Amniotic stem cell (primary cell): ENCODE measurements at places on chromosomes 13 and 19.
A peak's percentile ranks its signal among the peaks of the same experiment; 100 is the strongest.

- DNase-seq = no peak
Measured at GRCh38 chr19:31326329-31327028, 22.8 kb downstream of the TSHZ3 start.

DNA sequence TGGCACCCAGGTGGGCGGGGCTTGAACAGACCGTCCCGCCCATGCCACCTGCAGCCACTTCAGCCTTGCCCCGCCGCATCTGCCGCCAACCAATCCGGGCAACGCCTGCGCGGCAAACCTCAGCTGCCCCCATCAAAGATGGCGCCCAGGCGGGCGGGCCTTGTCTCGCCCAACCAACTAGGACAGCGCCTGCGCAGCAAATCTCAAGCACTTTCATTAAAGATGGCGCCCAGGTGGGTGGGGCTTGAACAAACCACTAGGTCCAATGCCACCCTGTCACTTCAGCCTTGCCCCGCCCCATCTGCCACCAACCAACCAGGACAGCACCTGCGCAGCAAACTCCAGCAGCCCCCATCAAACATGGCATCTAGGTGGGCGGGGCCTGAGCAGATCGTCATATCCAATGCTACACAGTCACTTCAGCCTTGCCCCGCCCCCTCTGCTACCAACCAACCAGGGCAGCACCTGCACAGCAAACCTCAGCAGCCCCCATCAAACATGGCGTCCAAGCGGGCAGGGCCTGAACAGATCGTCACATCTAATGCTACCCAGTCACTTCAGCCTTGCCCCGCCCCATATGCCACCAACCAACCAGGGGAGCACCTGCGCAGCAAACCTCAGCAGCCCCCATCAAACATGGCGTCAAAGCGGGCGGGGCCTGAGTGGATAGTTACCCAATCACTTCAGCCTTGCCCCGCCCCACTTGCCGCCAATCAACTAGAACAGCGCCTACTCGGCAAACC is 1.4 kb downstream of the PEG3 start:
- DNase-seq = no peak

DNA sequence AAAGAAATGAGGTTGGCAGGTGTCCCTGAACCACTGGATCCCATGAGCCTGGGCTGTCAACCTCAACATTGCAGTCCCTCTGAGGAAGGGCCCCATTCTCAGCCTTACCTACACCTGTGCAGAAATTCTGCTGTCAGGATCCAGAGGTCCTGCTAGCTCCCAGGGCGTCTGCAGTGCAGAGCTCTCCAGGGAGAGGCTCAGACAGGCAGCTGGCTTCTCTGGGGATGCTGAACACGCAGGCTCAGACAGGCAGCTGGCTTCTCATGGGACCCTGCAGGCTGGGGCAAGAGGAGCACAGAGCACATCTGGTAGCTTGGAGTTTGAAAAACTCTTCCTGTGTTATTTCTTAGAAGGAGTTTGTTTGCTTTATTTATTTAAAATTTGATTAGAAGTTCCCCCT is 50.9 kb downstream of the TMEM255B start:
- no peak for DNase-seq

GRCh38 chr19:17673937-17674799 is 14.0 kb downstream of the UNC13A start:
- DNase-seq = no peak

DNA sequence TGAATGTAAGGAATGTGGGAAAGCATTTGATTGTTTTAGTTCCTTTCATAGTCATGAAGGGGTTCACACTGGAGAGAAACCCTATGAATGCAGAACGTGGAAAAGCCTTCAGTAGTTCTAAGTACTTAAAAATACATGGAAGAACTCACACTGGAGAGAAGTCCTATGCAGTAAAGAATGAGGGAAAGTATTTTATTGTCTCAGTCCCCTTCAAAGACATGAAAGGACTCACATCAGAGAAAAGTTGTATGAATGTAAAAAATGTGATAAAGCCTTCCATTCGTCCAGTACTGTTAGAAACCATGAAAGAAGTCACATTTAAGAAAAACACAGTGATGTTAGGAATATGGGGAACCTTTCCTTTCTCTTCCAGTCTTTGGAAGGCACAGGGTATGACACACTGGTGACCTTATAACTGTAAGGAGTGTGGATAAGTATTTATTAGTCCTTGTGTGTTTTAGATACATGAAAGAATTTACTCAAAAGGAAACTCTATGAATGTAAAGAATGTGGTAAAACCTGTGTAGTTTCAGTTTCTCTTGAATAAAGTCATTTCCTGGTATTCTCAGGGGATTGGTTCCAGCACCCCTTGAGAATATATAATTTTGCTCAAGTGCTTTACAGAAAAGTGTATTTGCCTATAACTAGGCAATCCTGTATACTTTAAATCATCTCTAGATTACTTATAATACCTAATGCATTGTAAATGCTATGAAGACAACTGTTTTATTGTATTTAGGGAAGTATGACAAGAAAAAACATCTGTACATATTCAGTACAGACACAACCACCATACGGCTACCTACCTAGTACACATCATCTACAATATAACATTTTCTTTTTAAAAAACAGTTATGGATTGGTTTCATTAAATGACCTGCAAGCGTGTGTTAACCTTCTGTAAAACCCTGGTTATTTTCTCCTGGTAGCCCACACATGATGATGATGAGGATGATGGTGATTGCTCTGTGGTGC is 52.8 kb downstream of the ZNF823 start:
- DNase-seq = no peak

- DNase-seq = no peak
Measured at GRCh38 chr13:37349916-37350315, 244.5 kb upstream of the CSNK1A1L start.

DNA sequence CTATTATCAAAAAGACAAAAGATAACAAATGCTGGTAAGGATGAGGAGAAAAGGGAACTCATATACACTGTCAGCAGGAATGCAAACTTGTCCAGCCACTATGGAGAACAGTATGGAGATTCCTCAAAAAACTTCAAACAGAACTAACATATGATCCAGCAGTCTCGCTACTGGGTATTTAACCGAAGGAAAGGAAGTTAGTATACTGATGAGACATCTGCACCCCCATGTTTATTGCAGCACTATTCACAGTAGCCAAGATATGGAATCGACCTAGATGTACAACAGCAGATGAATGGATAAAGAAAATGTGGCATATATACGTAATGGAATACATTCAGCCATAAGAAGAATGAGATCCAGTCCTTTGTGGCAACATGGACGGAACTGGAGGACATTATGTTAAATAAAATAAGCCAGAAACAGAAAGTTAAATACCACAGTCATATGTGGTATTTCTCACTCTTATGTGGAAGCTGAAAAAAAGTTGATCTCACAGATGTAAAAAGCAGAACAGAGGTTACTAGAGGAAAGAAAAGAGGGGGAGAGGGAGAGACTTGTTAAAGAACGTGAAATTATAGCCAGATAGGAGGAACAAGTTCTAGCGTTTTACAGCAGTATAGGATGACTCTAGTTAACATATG is 83.2 kb downstream of the RUBCNL start:
- DNase-seq = no peak

GRCh38 chr19:29550896-29551295 is 25.1 kb downstream of the VSTM2B start:
- no peak for DNase-seq

GRCh38 chr19:49676136-49676783 is 811 bp upstream of the PRMT1 start:
- peak; percentile 81 for DNase-seq

DNA sequence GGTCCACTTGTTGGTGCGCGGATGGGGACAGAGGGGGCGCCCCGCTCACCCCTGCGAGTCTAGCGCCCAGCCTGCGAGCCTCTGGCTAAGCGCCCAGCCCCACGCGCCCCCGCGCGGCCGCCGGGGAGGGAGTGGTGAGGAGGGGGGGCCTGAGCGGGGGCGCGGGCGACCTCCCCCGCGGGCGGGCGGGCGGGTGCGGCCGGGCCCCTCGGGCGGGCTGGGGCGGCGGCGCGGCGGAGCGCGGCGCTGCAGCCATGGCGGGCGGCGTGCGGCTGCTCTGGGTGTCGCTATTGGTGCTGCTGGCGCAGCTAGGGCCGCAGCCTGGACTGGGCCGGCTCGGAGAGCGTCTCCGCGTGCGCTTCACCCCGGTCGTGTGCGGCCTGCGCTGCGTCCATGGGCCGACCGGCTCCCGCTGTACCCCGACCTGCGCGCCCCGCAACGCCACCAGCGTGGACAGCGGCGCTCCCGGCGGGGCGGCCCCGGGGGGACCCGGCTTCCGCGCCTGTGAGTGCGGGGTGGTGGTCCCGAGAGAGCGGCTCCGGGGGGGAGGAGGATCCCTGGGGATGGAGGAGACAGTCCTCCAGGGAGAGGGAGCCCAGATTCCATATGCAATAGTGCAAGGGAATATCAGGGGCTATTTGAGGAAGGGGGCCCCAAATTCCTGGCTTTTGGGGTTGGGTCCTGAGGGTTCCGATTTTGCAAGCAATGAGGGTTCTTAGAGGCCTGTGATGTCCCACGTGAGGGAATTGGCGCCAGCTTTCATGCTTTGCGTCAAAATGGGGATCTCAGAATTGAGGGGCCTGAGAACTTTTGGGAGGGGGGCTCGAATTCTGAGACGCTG is at the start of gene LTBP4:
Gene LTBP4 (plus strand): TSS at position 236 of the 841 bp plus-strand sequence. CDS start 19 bp downstream, at position 255.
- DNase-seq = no peak

DNA sequence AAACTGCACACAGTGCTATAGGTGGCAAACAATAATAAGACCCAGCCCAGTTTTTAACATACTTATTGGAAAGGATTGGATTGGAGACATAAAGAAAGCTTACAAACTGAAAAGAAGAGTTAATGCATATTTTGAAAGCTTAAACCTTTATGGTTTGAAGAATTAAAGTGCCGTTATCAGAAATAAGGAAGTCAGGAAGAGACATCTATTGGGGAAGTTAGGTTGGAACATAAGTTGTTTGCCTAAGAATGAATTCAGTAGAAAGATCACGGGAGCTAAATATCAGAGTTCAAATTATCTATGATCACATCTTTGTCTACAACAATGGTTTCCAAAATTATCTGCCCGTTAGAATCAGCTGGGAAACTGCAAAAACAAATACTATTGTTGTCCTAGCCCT is 767.9 kb downstream of the PCDH9 start:
- DNase-seq = no peak

GRCh38 chr13:102721800-102722231 is 27.0 kb upstream of the METTL21C start:
- no peak for DNase-seq

GRCh38 chr13:50678464-50679162 is 164.9 kb downstream of the DLEU7 start:
- no peak for DNase-seq
